ENCODE measurements at places on chromosomes 6 and 20. TPM values are rescaled to one million over a fixed set of nuclear protein-coding genes. Genes with fewer than 3 reads are reported as not detected.

The SMOC2 gene
- not detected for total RNA-seq

The MCCD1 gene
- not detected for total RNA-seq

The CDSN gene
- total RNA-seq: not detected

The GATA5 gene
- total RNA-seq: not detected

The EHMT2 gene
- 33.7 TPM for total RNA-seq

The TCP11 gene
- total RNA-seq: not detected

The RAET1L gene
- total RNA-seq: not detected

The CEP162 gene
- 2.6 TPM for total RNA-seq

The NOX3 gene
- total RNA-seq: not detected

The ABHD16B gene
- total RNA-seq: not detected

The RAB44 gene
- total RNA-seq: not detected

The CRISP2 gene
- not detected for total RNA-seq

The RBM12 gene
- total RNA-seq: 102 TPM

The TCF21 gene
- total RNA-seq: not detected

The SIGLEC1 gene
- 0.05 TPM for total RNA-seq

The NKX2-2 gene
- total RNA-seq: not detected

DNA sequence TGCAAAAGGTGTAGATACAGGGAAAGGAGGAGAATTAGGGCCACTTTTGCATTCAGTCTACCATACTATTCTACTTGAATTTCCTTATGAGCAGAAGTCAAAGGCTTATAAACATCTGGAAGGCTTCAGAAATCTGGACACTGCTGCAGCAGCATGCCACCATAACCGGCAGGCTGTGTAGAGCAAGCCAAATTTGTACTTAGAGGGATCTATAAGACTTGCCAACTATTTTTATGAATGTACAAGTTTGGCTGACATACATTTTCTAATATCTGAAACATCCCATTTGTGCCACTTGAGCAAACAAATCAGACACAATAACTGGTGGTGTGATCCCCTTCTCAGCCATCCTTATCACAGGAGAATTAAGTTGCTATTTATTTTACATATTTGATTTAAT lies 14.0 kb upstream of the PLCB1 start:
- DNase-seq: no peak

DNA sequence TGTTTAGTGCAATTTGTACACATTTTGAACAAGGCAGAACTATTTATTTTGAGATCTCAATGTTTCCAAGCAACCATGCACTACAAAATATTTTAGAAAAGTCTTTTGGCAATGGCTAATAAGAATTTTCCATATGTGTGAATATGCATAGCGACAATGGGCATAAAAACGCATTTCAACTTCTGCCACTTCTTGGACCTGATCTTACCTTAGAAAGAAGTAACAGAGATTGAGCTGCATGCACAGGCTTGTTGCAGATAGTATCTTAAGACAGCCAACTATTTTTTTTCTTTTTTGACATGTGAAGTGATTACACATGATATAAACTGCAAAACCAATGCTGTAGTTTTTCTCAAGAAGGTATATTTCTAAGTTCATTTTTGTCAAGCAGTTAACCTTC lies 210.4 kb upstream of the PHACTR1 start:
- DNase-seq: no peak

- DNase-seq: no peak
Measured at GRCh38 chr20:957544-957943, 41.4 kb upstream of the ANGPT4 start.

GRCh38 chr6:137731960-137732616 lies 135.0 kb upstream of the TNFAIP3 start:
- DNase-seq: no peak

- no peak for DNase-seq
Measured at GRCh38 chr6:52548353-52548713, 28.5 kb downstream of the TRAM2 start.

GRCh38 chr20:16132036-16132798 lies 441.0 kb downstream of the KIF16B start:
- no peak for DNase-seq

DNA sequence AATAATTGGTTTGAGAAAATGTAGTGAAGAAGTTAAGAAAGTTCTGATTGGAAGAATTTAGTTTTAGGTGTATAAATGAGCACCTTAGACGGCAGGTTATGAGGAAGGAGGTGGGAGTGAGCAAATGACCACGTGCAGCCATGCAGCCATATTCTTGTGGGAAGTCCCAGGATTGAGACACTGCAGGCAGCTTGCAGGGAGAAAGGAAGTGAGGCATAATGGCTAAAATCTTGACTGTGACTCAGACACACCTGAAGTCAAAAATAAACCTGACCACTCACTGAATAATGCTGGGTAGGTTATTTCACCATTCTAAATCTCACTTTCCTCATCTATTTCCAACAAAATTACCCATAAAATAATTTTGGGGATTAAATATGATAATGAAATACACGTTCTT lies 16.6 kb downstream of the DSE start:
- no peak for DNase-seq

GRCh38 chr20:51955756-51956155 lies 153.4 kb upstream of the SALL4 start:
- DNase-seq: no peak

- no peak for DNase-seq
Measured at GRCh38 chr6:45483021-45483420, 105.3 kb upstream of the SUPT3H start.

GRCh38 chr6:36241728-36242127 lies 28.1 kb upstream of the PNPLA1 start:
- DNase-seq: no peak

DNA sequence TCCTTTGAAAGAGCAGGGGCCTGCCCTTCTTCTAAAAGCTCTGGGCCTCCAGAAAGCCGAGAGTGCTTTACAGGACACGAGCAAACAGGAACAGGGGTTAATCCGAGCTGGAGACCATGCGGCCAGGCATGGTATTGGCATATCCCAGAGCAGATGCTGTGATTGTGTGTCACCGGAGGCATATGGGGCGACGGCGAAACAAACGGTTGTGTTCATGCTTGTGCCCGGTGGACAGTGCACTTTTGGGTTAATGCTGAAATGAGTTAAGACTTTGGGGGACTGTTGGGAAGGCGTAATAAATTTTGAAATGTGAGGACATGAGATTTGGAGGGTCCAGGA lies 1088.7 kb upstream of the DEFB115 start:
- no peak for DNase-seq

DNA sequence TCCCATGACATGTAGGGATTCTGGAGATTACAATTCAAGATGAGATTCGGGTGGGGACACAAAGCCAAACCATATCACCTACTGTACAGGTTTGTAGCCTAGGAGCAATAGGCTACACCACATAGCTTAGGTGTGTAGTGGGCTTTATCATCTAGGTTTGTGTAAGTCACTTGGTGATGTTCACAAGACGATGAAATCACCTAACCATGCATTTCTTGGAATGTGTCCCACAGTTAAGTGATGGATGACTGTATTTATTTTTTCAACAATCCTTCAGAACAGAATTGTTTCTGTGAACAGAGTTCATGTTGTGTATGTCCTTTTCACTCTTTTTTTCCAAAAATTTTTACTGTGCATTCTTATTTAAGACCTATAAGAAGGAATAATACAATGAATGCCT lies 76.1 kb downstream of the DTD1 start:
- no peak for DNase-seq

DNA sequence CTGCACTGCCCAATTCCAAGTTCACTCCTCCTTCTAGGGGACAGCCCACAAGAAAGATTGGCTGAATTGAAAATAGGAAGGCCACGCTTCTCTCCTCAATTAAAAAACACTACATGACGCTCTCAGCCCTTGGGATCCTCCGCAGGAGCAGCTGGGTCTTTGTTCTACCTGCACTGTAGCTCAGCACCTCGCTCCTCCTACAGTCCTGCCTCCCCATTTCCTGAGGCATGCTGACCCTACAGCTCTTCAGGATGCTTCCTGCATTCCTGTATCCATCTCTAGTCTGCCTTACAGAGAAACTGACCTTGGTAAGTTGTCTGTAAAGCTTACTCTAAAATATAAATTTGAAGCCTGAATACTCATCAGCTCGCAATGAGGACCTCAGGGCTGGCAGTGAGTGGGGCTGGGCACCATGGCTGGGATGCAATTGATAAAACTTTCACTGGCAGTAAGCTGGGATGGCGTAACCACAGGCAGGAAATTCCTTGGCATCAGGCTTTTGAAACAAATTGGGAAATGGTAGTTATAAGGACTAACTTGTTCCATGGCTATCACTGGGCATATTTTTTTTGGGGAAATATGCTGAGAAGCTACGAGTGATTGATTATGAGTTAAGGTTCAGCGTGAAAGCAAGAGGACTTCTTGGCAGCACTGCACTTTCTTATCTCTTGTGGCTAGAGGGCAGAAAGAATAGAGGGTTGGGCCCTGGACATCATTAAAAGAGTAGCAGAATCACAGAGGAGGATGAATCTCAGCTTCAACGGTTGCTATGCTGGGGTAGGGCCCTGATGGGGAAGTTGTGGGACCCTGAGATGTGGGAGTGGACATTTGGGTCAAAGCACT lies 11.7 kb upstream of the SIRPB1 start:
- no peak for DNase-seq

- DNase-seq: no peak
Measured at GRCh38 chr6:142474531-142475289, 172.9 kb downstream of the ADGRG6 start.

DNA sequence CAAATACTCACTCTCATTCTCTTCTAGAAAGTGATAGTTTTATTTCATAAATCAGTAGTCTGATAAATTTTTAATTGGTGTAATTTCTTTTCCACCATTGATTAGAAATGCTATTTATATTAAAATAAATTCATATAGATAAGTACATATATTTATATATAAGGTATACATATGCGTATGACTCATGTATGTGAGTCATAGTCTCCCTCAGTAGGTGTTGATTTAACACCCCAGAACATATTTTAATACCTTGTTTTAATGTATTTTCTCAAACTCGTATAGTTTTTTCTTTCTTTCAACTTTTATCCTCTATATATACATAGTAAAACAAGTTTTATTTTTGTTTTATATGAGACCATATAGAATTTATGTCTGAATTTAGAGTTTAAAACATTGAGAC lies 130.4 kb downstream of the PLG start:
- DNase-seq: no peak

- DNase-seq: no peak
Measured at GRCh38 chr6:51934098-51934497, 153.3 kb downstream of the PKHD1 start.

- no peak for DNase-seq
Measured at GRCh38 chr6:79946272-79947190, 822 bp downstream of the ELOVL4 start.
